HFFc6 (cell line): ENCODE measurements at places on chromosomes 4 and X. TPM values are rescaled to one million over a fixed set of nuclear protein-coding genes. Genes with fewer than 3 reads are reported as not detected.

ADH1B gene
- not detected in 3 replicates for total RNA-seq

NUDT11 gene
- 4.5 to 5.5 TPM (median 4.7 TPM) in 3 replicates for total RNA-seq

POU3F4 gene
- not detected in 3 replicates for total RNA-seq

PRKG2 gene
- total RNA-seq: not detected in 2 replicates

HS3ST1 gene
- total RNA-seq: not detected in 3 replicates

DKC1 gene
- total RNA-seq: 46.9 to 55.5 TPM (median 52.2 TPM) in 3 replicates

SCRG1 gene
- total RNA-seq: not detected in 3 replicates

MMRN1 gene
- not detected in 3 replicates for total RNA-seq

XAGE1A gene
- not detected in 3 replicates for total RNA-seq

TMEM156 gene
- total RNA-seq: 0.27 to 0.60 TPM (median 0.43 TPM) in 3 replicates

PNMA6A gene
- 0.17 to 0.29 TPM in 2 of 3 replicates, not detected in the other for total RNA-seq

NDP gene
- 0.32 to 0.39 TPM in 2 of 3 replicates, not detected in the other for total RNA-seq

PNMA5 gene
- total RNA-seq: not detected in 3 replicates

MAGED1 gene
- 475 and 506 TPM in 2 replicates for total RNA-seq

GC gene
- total RNA-seq: not detected in 3 replicates

ACE2 gene
- total RNA-seq: not detected in 3 replicates

DUX4 gene
- total RNA-seq: not detected in 3 replicates

TMA16 gene
- total RNA-seq: 25.6 to 33.7 TPM (median 32.5 TPM) in 3 replicates

P2RY10 gene
- total RNA-seq: not detected in 3 replicates

PCDH19 gene
- 0.13 TPM in 1 of 3 replicates, not detected in the others for total RNA-seq

SAT1 gene
- total RNA-seq: 79.0 and 80.5 TPM in 2 replicates

TLR1 gene
- total RNA-seq: 0.10 TPM in 1 of 3 replicates, not detected in the others

MAGEE2 gene
- total RNA-seq: not detected in 3 replicates

TDO2 gene
- total RNA-seq: 0.33 TPM in 1 of 3 replicates, not detected in the others

PLCXD1 gene
- 19.9 to 31.5 TPM (median 30.6 TPM) in 3 replicates for total RNA-seq

DUSP9 gene
- not detected in 3 replicates for total RNA-seq

USP27X gene
- total RNA-seq: 1.8 to 2.2 TPM (median 2.0 TPM) in 3 replicates

DKK2 gene
- total RNA-seq: 0.19 to 0.56 TPM (median 0.34 TPM) in 3 replicates

SLC16A2 gene
- 51.1 to 84.5 TPM (median 71.4 TPM) in 3 replicates for total RNA-seq

RHOXF1 gene
- not detected in 3 replicates for total RNA-seq

EIF2S3 gene
- total RNA-seq: 148 to 155 TPM (median 153 TPM) in 3 replicates

SH3RF1 gene
- total RNA-seq: 54.5 to 58.9 TPM (median 54.8 TPM) in 3 replicates

NEUROG2 gene
- not detected in 3 replicates for total RNA-seq

ZNF280C gene
- 5.0 to 7.0 TPM (median 5.7 TPM) in 3 replicates for total RNA-seq

TSPAN7 gene
- not detected in 3 replicates for total RNA-seq

DCK gene
- total RNA-seq: 13.1 and 18.8 TPM in 2 replicates

PALLD gene
- 77.8 to 150 TPM (median 89.0 TPM) in 3 replicates for total RNA-seq

DCTD gene
- total RNA-seq: 169 to 189 TPM (median 182 TPM) in 3 replicates

DMRTC1 gene
- not detected in 3 replicates for total RNA-seq

FOXP3 gene
- 0.11 to 0.16 TPM (median 0.14 TPM) in 3 replicates for total RNA-seq

HERC6 gene
- total RNA-seq: 0.35 to 0.62 TPM (median 0.51 TPM) in 3 replicates

ITM2A gene
- not detected in 3 replicates for total RNA-seq

ERAS gene
- total RNA-seq: not detected in 3 replicates

CCDC160 gene
- not detected in 2 replicates for total RNA-seq

CT47A7 gene
- not detected in 3 replicates for total RNA-seq

GATA1 gene
- not detected in 3 replicates for total RNA-seq

SERTM2 gene
- not detected in 3 replicates for total RNA-seq

MAP7D3 gene
- total RNA-seq: 24.6 to 28.7 TPM (median 27.1 TPM) in 3 replicates

TKTL2 gene
- total RNA-seq: not detected in 3 replicates

AGTR2 gene
- total RNA-seq: not detected in 3 replicates

IL15 gene
- total RNA-seq: 2.0 and 3.8 TPM in 2 replicates

GLRA2 gene
- total RNA-seq: not detected in 3 replicates

SLITRK2 gene
- total RNA-seq: not detected in 3 replicates

CXCL3 gene
- 0.40 to 1.3 TPM (median 0.72 TPM) in 3 replicates for total RNA-seq

AKAP4 gene
- total RNA-seq: not detected in 3 replicates

F8A2 gene
- total RNA-seq: not detected in 3 replicates

TCEAL5 gene
- not detected in 3 replicates for total RNA-seq

TLR7 gene
- total RNA-seq: not detected in 3 replicates
